Renal pelvis (tissue), 12 donors: ENCODE measurements at places on chromosomes 6 and 20. TPM values are rescaled to one million over a fixed set of nuclear protein-coding genes. Genes with fewer than 3 reads are reported as not detected.

The TMEM74B gene
- 5.7 TPM for polyA plus RNA-seq

The CFAP206 gene
- polyA plus RNA-seq: 2.9 TPM

The BACH2 gene
- 11.0 TPM for polyA plus RNA-seq

The CGA gene
- polyA plus RNA-seq: not detected

The SPATA25 gene
- 3.5 TPM for polyA plus RNA-seq

The FAM83D gene
- polyA plus RNA-seq: 12.9 TPM

The FGD2 gene
- polyA plus RNA-seq: 2.6 TPM

The MICAL1 gene
- polyA plus RNA-seq: 25.8 TPM

The KCNS1 gene
- 0.43 TPM for polyA plus RNA-seq

The MDFI gene
- polyA plus RNA-seq: 67.5 TPM

The TNF gene
- polyA plus RNA-seq: not detected

The IRF4 gene
- polyA plus RNA-seq: 0.36 TPM

The ALDH5A1 gene
- polyA plus RNA-seq: 33.1 TPM

The TP53TG5 gene
- polyA plus RNA-seq: 3.0 TPM

The CDH22 gene
- not detected for polyA plus RNA-seq

The BMP7 gene
- polyA plus RNA-seq: 105 TPM

The PSMB8 gene
- 21.4 TPM for polyA plus RNA-seq

The SDC4 gene
- 187 TPM for polyA plus RNA-seq

The PKHD1 gene
- 35.8 TPM for polyA plus RNA-seq

The SRSF6 gene
- 319 TPM for polyA plus RNA-seq

The TULP1 gene
- 1.7 TPM for polyA plus RNA-seq

The B4GALT5 gene
- polyA plus RNA-seq: 48.3 TPM

The ULBP3 gene
- polyA plus RNA-seq: 9.7 TPM

The NOX3 gene
- polyA plus RNA-seq: 2.7 TPM

The LGSN gene
- 0.43 TPM for polyA plus RNA-seq

The OPN5 gene
- polyA plus RNA-seq: 0.51 TPM

The SLC35B2 gene
- polyA plus RNA-seq: 51.6 TPM
